ENCODE measurements at places on chromosomes 2 and 18.

DNA sequence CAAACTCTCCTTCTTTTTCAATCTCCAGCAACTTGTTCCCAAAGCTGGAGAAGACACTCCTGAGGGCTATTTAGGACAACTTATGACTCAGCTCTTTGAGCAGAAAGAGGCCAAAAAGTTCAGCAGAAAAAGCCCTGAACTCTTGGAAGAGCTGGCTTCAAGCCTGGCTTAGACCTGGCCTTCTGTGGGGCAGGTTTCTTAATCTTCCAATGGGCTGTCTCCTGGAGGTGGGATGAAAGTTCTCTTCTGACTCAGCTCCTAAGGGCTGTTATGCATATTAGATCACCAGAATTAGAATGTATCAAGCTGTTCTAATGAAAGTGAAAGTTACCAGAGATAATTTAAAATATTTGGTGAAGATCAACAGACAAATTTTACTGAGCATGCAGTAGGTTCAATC, 129.4 kb downstream of the RAD51AP2 start:
- no peak for DNase-seq

- DNase-seq = peak; percentile 21
Measured at GRCh38 chr2:174335254-174335987, 667 bp downstream of the SP9 start.

DNA sequence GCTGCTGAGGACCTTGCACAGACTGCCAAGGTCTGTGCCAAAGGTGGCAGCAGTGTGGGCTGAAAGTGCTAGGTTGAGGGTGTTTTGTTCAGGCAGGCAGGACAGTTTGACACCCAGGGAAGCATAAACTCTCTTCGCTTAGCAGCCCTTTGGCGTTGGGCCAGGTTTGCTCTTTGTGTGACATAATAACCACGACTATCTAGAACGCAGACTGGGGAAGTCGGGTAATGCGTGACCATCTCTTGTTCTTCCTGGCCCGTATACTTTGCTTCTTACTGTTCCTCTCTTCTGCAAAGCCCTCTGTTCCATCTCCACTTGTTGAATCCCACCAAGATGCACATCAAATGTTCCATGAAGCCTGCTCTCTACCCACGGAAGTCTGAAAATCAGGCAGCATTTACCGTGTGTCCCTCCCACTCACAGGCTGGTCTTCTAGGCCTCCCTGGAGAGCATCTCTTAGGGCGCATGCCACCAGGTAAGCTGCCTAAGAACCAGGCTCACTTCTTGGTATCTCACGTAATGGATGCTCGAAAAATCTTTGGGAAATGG, 96.7 kb upstream of the LMAN1 start:
- DNase-seq = no peak

GRCh38 chr18:59478591-59478990, 119.5 kb upstream of the LMAN1 start:
- DNase-seq = no peak

DNA sequence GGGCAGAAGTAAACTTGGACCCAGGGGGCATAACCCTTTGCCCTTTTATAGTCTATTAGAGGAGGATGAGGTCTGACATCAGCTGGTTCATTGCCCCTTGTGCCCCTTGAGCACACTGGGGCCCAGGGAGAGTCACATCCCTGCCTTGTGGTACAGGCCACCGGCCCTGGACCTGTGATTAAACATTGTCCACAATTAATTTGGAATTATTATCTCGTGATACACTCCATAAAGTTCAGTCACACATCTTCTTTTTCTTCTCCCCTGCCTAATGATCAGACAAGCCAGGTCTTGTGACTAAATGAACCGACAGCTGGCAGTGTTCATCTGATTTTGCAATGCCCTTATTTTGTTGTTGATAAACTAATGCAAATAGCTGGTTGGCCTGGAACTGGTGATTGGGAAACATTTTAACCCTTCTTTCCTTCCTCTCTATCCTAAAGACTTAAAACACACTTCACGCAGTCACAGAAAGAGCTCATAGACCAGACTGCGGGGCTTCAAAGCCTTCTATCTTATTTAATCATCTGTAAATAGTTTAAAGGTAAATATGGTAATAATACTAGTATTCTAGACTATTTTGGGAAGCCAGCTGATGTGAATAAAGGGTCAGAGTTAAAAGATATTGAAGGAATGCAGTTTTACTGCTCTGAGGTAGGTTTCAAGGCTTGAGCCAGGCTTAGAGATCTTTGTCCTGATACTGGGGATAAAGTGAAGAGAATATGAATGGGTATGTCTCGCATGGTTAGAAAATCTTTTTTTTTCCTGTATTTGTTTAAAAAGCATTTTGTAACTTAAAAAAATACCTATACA, 13.4 kb downstream of the IL1R1 start:
- DNase-seq = peak; percentile 61

GRCh38 chr2:43566461-43566729, 29.4 kb downstream of the THADA start:
- no peak for DNase-seq

DNA sequence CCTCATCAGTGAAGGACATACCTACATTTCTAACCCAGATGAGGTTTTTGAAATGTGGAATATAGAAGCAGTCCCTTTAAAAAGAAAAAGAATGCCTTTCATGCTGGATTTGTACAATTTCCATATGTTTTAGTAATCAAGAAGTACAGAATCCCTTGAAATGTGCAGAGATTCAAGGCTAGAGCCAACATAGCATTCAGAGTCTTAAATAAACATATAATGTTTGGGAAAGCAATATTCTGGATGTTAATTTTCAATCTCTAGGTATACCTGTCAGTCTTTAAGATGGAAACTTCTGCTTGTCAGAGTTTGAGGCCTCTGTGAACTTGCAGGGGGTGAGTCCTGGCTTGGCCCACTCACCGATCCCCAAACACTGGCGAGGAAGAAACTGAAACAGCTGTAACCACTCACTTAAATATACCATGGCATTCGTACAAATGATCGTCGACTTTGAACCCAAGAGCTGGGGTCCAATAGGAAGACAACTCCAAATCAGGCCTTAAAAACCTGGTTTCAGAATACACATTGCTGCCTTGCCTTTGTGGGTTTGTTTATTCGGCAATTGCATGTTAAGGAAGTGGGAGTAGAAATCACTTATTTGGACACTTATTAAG, 132.8 kb upstream of the NCK2 start:
- no peak for DNase-seq

DNA sequence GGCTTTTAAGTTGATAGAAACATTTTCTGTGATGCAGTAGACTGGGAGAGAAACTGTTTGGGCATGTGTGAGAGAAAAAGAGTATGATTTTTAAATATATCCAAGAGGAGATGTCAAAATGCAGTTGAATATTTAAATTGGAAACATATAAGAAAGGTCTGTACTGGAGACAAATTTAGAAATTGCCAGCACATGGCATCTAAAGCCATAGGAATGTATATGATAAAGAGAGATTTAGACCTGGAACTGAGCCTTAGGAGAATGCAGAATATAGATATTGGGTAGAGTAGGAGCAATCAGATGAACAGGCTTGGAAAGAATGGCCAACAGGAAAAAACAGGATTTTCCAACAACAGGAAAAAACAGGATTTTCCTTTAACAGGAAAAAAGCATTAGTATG, 680.8 kb downstream of the MBD2 start:
- DNase-seq = no peak

DNA sequence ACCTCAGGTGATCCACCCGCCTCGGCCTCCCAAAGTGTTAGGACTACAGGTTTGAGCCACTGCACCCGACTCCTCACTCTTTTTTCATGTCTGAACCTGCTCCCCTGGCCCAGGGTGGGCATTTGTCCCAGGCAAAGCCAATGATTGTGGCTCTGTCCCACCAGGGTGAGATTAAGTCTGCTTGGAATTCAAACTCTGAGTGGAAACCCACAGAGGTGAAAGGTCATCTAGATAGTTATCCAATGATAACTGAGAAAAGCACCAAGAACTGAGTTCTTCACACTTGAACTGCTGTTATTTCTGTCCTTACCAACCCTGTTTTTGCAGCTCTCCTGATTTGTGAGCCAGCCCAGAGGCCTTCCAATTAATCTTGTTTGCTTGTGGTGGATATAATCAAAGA, 62.4 kb upstream of the ACVR1 start:
- DNase-seq = no peak

- DNase-seq = no peak
Measured at GRCh38 chr2:644871-645270, 32.3 kb downstream of the TMEM18 start.

- DNase-seq = no peak
Measured at GRCh38 chr2:120612931-120613330, 122.7 kb upstream of the GLI2 start.

All from GM04503 (cell line).